ENCODE measurements at places on chromosomes 16 and 17.

- DNase-seq = no peak
These were observed 134.1 kb downstream of the RGS9 start for GRCh38 chr17:65271296-65271695.

DNA sequence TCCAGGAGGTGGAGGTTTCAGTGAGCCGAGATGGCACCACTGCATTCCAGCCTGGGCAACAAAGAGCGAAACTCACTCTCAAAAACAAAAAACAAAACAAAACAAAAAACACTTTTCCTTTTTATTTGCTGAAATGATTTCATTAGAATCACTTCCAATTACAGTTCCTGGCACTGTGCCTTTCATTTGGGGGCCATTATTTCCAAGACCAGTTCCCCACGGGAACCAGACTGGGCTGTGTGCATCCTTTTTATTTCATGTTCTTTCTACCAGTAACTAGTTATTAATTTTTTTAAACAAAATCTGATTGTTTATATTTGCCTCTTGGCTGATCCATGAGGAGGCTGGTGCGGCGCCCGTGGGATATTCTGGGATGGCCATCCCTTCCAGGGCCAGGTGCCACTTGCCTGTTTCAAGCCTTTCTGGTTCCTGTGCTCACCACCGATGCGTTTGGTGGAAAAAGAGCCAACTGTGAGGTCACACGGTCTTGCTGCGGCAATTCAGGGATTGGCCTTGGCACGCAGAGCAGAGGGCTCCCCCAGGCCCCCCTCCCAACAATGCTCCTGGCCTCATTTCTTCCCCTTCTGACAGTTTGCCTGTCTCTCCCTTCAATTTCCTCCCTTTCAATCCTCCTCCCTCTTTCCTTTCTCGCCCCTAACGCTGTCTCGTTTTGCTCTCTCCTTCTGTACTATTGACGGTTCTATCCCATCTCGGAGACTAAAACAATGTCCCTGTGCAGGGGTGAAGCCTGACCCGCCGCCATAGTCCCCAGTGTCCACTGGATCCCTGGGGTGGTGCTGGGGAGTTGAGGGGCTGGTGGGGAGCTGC is 13.4 kb downstream of the UBALD1 start:
- DNase-seq = no peak

DNA sequence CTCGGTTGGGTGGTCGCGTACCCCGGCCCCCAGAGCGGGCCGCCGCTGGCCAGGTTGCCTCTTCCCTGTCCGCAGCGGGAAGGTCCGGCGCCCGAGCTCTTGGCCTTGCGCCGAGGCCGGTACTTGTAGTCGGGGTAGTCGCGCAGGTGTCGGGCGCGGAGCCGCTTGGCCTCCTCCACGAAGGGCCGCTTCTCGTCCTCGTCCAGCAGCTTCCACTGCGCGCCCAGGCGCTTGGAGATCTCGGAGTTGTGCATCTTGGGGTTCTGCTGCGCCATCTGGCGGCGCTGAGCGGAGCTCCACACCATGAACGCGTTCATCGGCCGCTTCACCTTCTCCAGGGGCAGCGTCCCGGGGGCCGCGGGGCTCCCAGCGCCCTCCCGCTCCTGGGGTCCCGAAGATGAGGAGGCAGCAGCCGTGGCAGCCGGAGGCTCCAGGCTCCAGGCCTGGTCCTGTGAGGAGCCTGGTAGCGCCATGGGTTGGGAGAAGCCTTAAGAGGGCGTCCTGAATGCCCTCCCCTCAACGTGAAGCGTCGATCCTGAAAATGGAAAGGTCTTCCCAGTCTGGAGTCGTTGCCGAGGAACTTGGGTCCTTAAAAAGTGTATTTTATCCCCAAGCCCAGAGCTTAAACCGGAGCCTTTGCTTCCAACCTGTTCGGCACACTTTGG is 558 bp downstream of the SOX15 start:
- DNase-seq = peak; percentile 57

DNA sequence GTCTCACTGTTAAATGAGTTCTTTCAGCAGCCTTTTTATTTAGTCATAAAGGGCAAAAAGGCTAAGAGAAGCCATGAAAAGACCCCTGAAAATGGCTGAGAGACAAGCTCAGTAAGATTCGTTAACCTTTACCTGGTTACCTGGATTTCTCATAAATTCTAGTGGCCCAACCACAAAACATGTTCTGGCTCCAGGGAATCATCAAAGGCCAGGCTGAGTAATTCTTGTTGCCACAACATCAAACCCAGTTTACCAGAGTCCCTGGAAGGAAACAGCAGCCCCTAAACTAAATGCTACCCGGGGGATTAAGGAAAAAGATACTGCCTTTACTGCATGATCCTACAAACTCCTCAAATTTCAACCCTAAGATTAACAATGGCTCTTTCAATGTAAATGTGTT is 15.8 kb downstream of the CYTH1 start:
- DNase-seq = no peak

GRCh38 chr17:5893741-5894140 is 176.4 kb upstream of the WSCD1 start:
- DNase-seq = no peak

DNA sequence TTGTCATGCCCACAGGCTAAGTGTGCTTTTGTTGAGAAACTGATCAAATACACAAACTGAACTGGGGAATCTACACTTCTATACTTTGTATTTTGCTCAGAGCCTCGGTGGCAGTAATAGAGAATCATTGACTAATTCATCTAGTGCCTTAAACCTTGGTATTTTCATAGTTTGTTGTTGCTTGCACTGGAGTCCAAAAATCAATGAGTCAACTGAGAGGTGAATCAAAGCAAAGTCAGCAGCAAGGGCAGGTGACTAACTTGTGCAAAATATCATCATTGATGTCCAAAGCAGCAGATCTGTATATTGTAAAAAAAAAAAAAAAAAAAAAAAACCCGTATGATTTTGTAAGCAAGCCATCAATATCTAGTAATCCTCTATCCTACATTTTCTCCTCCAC is 296.4 kb downstream of the MAP2K6 start:
- DNase-seq = no peak

- no peak for DNase-seq
These were observed 17.6 kb downstream of the ATPAF2 start for GRCh38 chr17:18021372-18021771.

GRCh38 chr17:34206569-34206968 is 48.5 kb upstream of the CCL2 start:
- DNase-seq = no peak

- DNase-seq = no peak
These were observed 4.3 kb downstream of the CNP start for GRCh38 chr17:41970901-41971331.

GRCh38 chr17:17785407-17785806 is 51.4 kb downstream of the SREBF1 start:
- DNase-seq = no peak

DNA sequence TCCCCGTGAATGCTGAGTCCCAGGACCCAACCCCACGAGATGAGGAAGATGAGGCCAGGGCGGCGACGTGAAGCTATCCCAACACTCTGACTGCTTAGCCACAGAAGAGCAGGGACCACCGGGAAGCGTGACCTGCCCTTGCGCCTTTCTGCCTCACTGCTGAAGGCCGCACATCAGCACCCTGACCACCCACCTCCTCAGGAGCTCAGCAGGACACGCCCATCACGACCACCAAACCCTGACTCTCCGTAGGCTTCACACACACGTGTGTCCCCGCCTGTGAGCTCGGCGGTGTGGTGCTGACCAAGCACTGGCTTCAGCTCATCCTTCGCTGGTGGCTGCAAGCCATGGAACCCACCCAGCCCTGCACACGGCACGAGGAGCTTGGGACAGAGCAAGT is 97.8 kb downstream of the ZNF778 start:
- no peak for DNase-seq

- DNase-seq = no peak
These were observed 264.6 kb upstream of the KCNJ16 start for GRCh38 chr17:69810326-69810965.

DNA sequence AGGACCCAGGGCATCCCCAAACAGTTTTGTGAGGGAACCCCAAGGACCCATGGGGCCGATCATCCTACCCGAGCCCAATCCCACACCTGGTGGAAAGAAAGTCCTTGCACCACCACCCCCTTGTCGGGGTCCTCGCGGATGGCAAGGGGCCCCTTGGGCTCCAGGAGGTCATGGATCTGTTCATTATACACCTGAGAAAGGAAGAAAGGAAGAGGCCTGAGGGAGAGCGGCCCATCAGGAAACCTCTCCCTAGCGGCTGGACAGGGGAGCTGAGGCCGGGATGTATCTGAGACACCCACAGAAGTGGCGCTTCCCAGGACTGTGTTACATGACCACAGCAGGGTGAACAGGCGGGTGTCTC is 12.8 kb downstream of the KIF18B start:
- no peak for DNase-seq

Measured in stimulated activated CD4-positive, alpha-beta T cell treated with anti-CD3 and anti-CD28 coated beads, Interleukin-4, amount 100 ng/mL, for 48 hours (primary cell).